ENCODE measurements at places on chromosomes 4 and X.

- no peak for DNase-seq
Observed at GRCh38 chr4:8701126-8702019, 108.8 kb downstream of the CPZ start.

DNA sequence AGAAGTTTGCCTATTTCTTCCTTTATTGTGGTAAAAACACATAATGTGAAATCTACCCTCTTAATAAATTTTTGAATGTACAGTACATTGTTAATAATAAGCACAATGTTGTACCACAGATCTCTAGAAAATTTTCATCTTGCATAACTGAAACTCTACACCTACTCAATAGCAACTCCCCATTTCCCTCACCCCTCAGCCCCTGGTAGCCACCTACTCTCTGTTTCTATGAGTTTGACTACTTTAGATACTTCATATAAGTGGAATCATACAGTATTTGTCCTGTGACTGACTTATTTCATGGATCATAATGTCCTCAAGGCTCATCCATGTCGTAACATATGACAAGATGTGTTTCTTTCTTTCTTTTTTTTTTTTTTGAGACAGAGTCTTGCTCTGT lies 446.4 kb downstream of the RPA4 start:
- no peak for DNase-seq

GRCh38 chrX:34716302-34716701 lies 59.2 kb upstream of the TMEM47 start:
- DNase-seq: no peak

DNA sequence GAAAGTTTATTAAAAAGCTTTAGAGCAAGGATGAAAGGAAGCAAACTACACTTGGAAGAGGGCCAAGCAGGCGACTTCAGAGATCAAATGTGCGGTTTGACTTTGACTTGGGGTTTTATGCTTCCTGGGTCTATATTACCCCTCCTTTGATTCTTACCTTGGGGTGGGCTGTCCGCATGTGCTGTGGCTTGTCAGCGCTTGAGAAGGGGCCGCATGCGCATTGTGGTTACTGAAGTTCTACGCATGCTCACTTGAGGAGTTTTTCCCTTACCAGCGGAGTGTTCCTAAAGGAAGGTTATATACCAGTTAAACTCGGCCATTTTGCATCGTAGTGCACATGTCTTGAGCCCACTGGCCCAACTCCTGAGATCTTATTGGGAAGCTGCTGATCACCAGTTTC lies 9.9 kb downstream of the ZNF157 start:
- DNase-seq: no peak

GRCh38 chr4:3369781-3370674 lies 71.7 kb upstream of the HGFAC start:
- no peak for DNase-seq

DNA sequence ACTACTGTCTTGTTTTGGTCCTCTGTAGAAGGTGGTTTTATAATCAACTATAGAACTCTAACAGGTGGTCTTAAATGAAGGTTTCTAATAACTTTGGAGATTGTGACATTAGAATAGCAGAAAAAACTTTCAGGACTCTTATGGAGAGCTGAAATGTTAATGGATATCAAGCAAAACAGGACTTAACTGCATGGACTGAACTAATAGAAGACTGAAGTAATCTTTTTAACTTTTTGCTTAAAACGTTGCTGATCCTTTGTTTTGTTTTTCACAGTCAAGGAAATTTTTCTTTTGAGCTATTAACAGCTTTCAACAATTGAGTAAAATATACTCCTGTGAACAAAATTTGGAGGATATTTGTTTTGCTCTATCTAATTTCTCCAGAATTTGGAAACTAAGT lies 17.2 kb downstream of the NXT2 start:
- no peak for DNase-seq

DNA sequence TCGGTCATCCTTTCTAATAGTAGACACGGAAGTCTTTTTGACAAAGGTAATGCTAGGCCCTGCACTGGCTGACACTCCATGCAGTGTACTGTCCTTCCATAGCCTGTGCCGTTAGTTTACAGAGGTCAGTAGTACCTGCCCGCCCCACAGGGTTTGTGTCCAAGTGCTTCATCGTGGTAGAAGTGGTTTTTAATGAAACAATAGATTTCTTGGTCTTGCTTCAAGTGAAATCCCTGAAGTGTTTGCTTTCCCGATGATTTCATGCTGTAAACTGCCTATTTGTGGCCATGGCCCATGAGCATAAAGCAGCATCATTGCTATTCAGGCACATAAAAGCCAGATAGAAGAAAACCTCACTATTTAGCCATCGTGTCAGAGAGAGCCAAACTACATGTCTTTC lies 139.3 kb downstream of the GPR143 start:
- DNase-seq: no peak

- DNase-seq: no peak
Observed at GRCh38 chr4:98803251-98803650, 125.7 kb downstream of the EIF4E start.

DNA sequence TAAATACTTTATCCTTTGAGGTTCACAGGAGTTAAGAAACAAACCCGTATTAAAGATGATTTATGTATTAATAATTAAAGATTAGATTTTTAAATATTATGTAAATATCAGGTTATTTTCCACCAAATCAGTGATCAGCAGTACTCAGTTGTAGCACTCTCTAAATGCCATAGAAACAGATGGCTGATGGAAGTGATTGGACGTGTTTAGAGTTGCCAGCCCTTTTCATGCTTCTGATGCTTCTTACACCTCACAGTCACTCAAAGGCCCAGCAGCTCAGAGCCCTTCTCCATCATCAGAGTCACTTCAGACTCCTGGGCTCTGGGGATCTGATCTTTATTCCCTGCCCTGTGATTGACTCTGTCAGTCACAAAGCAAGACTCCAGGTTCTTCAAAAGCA lies 170.1 kb upstream of the PGRMC2 start:
- DNase-seq: no peak

DNA sequence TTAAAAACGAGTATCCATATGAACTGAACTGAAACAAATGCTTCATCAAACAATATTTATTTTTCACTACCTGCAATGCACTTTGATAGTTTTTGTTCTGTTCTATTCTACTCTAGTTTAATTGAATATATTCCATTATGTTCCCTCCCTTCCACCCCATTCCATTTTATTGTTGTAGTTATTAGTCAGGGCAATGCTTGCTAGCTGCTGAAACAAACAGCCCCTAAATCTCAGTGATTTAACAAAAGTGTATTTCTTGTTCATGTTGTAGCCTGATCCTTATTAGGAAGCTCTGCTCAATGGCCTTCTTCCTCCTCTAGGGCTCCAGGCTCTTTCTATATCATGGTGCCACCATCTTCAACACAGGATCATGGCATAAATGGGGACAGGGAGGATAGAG lies 122.3 kb upstream of the RAI2 start:
- no peak for DNase-seq

DNA sequence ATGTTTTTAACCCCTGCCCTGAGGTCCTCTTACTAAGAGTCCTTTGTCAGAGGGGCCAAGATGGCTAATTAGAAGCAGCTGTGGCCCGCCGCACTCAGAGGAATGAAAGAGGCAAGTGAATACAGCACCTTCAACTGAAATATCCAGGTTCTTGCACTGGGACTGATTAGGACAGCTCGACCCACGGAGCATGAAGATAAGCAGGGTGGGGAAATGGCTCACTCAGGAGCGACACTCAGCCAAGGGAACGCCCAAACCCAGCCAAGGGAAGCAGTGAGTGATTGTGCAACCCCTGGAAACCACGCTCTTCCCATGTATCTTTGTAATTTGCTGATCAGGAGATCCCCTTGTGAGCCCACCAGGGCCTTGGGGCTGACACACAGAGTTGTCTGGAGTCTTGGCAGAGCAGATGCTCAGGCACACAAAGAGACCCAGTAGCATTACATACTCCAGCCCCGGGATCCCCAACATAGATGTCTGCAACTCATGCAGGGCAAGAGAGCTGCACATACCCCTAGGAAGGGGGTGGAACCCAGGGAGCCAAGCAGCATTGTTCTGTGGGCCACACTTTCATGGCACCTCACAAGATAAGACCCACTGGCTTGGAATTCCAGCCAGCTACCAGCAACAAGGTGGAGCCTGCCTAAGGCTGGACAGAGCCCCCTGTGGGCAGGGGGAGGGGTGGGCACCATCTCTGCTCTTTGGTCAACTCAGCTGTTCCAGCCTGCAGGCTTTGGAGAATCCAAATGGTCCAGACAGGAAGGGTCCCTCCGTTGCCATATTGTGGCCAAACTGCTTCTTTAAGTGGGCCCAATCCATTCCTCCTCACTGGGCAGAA lies 23.3 kb downstream of the F8A3 start:
- no peak for DNase-seq

DNA sequence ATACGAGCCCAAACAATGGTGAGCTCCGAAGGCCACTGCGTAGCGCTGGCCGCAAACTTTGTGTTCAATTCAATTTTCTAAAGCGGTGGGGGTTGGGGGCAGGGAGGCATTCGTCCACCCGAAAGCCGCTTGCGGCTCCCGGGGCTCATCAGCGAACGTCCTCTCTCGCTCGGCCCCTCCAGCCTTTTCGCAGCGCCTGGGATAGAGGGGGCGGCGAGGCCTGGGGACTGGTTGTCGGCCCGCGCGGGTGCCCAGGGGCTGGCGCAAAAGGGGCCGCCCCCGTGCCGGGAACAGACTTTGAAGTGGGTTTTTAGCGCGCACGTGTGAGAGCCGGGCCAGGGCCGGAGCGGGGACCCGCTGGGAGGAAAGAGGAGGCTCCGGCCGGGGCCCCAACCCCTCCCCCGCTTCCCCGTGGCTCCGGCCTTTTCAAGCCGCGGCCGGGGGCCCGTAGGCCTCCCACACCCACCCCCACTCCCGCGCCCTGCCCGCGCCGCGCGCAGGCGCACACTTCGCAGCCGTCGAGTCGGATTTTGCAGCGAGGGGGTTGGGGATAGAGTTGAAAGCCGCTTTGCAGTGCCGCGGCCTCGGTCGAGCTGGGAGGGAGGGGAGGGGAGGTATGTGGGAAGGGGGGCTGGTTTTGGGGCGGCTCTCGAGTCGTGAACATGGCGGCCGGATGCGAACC lies 8.3 kb downstream of the ZIC3 start:
- DNase-seq: no peak

GRCh38 chr4:39384563-39384962 lies 18.4 kb upstream of the RFC1 start:
- no peak for DNase-seq

- no peak for DNase-seq
Observed at GRCh38 chr4:23952258-23952657, 62.4 kb upstream of the PPARGC1A start.

Data from T1000 (cell line).